ENCODE measurements at places on chromosomes 7 and 10.
A peak's percentile ranks its signal among the peaks of the same experiment; 100 is the strongest.

- no peak overlapping the region for H3K27ac ChIP-seq
- H3K4me3 ChIP-seq, result no peak overlapping the region
- no peak for DNase-seq
- H3K27me3 ChIP-seq, result peaks cover 3% of the 10 kb centered on the region
- no peaks in the 10 kb centered on the region for H3K36me3 ChIP-seq
These were observed 21.9 kb upstream of the GATAD1 start for GRCh38 chr7:92425311-92425947.

DNA sequence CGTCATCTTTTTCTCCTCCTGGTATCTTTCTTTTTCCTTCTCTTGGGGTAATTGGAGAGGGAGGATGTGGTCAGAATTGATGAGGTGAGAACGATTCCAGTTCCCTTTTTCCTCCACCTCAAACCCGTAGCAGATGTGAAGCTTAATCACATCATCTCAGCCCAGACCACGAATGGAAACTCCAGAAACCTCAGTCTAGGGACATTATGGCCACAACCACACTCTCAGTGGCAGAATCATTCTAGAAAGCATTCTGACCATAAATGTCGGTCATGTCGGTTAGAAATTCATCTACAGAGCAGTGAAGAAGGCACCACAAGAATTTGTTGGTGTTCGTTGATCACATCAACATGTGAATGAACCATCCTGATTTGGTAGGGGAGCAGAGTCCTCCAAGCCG lies 78.7 kb downstream of the GATA3 start:
- H3K27ac ChIP-seq, result no peak overlapping the region
- no peaks in the 10 kb centered on the region for H3K27me3 ChIP-seq
- no peak for DNase-seq
- H3K4me1 ChIP-seq, result peaks cover 13% of the 10 kb centered on the region
- no peaks in the 10 kb centered on the region for H3K36me3 ChIP-seq

- H3K36me3 ChIP-seq, result no peaks in the 10 kb centered on the region
- no peak overlapping the region for H3K4me3 ChIP-seq
- no peaks in the 10 kb centered on the region for H3K4me1 ChIP-seq
- H3K27me3 ChIP-seq, result no peaks in the 10 kb centered on the region
- H3K27ac ChIP-seq, result no peak overlapping the region
These were observed 79.3 kb downstream of the INSYN2A start for GRCh38 chr10:127117125-127117524.

DNA sequence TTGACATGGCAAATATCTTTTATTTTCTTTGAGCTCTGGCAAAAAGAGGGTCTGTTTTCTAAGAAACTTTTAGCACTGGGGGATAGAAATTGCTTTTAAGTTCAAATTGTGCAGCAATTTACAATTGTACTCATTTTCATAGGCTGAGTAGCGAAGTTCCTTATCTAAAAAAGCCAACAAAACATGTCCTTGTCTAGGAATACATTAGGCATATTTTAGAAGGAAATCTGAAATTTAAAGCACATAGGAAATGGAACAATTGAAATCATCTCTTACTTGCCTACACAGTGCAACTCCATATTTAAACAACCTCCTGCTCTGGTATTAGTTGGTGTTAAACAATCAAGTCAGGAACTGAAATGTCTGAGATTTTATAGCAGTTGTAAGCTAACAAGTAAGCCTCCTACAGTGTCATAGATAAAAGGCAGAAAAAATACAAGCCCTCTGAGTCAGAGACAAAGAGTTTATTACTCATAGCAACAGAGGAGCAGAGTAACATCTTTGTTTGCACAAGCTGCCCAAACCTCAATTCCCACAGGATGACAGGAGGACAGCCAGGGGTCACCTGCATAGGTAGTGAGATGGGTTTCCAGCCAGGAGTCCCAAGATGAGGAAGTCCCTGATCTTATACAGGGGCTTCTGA lies 280.2 kb upstream of the HGF start:
- no peak overlapping the region for H3K27ac ChIP-seq
- no peak overlapping the region for H3K4me3 ChIP-seq
- H3K4me1 ChIP-seq, result no peaks in the 10 kb centered on the region

GRCh38 chr10:122780391-122780790 lies 65.3 kb downstream of the CUZD1 start:
- H3K4me1 ChIP-seq, result no peaks in the 10 kb centered on the region
- H3K27ac ChIP-seq, result no peak overlapping the region
- H3K4me3 ChIP-seq, result no peak overlapping the region
- H3K36me3 ChIP-seq, result no peaks in the 10 kb centered on the region
- DNase-seq, result no peak

- no peaks in the 10 kb centered on the region for H3K36me3 ChIP-seq
- H3K4me1 ChIP-seq, result no peaks in the 10 kb centered on the region
- no peak overlapping the region for H3K27ac ChIP-seq
- H3K27me3 ChIP-seq, result no peaks in the 10 kb centered on the region
These were observed 15.8 kb downstream of the ADAP1 start for GRCh38 chr7:938546-939185.

DNA sequence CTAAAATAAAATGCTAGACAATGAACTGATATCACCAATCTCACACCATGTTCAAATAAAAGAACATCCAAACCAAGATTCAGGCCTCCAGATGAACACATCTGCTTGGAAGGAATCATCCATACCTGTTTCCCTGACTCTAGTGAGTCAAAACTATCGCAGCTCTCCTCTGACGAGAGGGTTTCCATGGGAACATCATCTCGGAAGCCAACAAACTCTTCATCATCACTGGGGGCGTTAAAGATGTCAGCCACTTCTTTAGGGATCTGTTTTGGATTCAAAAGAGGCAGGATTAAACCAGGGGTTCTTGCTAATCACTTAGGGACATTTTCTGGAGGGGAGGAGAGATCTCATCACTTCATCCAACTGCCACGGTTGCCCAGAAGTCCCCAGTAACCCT lies 29.1 kb downstream of the CDCA7L start:
- H3K27ac ChIP-seq, result no peak overlapping the region
- no peaks in the 10 kb centered on the region for H3K36me3 ChIP-seq
- H3K27me3 ChIP-seq, result no peaks in the 10 kb centered on the region

- DNase-seq, result no peak
- H3K27me3 ChIP-seq, result no peaks in the 10 kb centered on the region
- H3K4me1 ChIP-seq, result no peaks in the 10 kb centered on the region
- no peak overlapping the region for H3K4me3 ChIP-seq
- no peak overlapping the region for H3K27ac ChIP-seq
These were observed 35.8 kb upstream of the TMEM236 start for GRCh38 chr10:17716161-17716560.

- no peaks in the 10 kb centered on the region for H3K4me1 ChIP-seq
- no peaks in the 10 kb centered on the region for H3K36me3 ChIP-seq
- DNase-seq, result no peak
- H3K27me3 ChIP-seq, result no peaks in the 10 kb centered on the region
- peak within 1 kb of the TSS; percentile 4 for H3K27ac ChIP-seq
These were observed at the start of gene ASB13 for GRCh38 chr10:5666008-5666840. ASB13 (minus strand) TSS chr10:5666595; CDS start chr10:5666551, 44 bp downstream.

- no peak overlapping the region for H3K27ac ChIP-seq
- no peaks in the 10 kb centered on the region for H3K36me3 ChIP-seq
- H3K27me3 ChIP-seq, result no peaks in the 10 kb centered on the region
- no peak for DNase-seq
- H3K4me1 ChIP-seq, result peaks cover 7% of the 10 kb centered on the region
- H3K4me3 ChIP-seq, result no peak overlapping the region
These were observed 9.7 kb upstream of the PPP1R35 start for GRCh38 chr7:100446040-100446439.

DNA sequence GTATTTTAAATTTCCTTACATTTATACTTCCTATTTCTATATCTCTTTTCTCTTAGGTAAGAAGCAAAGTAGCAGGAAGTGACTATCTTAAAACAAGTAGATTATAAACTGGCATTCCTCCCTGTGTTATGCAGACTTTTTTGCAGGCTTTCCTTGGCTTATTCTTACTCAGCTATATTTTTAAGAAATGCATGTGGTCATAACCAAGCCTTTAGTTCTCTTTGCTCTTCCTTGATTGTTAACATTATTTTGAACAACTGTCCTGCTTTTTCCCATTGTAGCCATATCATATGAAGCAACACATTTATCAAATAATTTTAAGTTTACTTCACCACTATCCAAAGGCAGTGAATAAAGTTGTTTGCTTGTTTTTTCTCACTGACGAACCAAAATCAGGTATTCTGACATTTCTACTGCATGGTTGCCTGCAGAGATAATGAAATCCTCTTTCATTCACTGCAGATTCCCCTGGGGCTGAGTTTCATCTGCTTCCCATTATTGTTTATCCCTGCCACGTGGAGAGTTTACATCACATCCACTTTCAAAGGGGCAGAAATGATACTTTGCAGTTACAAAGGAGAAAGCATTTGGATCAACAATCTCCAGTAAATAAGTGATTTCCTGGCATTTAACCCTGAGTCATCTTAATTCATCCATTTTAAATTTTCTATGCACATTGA lies 389.9 kb upstream of the SEMA3C start:
- no peak overlapping the region for H3K4me3 ChIP-seq
- no peaks in the 10 kb centered on the region for H3K27me3 ChIP-seq

- H3K27ac ChIP-seq, result no peak overlapping the region
- no peaks in the 10 kb centered on the region for H3K36me3 ChIP-seq
- no peak overlapping the region for H3K4me3 ChIP-seq
- no peak for DNase-seq
These were observed 11.4 kb downstream of the BCAP29 start for GRCh38 chr7:107591421-107591820.

GRCh38 chr10:123597676-123598075 lies 68.5 kb upstream of the GPR26 start:
- no peak for DNase-seq
- H3K36me3 ChIP-seq, result no peaks in the 10 kb centered on the region
- no peaks in the 10 kb centered on the region for H3K4me1 ChIP-seq
- no peak overlapping the region for H3K27ac ChIP-seq

DNA sequence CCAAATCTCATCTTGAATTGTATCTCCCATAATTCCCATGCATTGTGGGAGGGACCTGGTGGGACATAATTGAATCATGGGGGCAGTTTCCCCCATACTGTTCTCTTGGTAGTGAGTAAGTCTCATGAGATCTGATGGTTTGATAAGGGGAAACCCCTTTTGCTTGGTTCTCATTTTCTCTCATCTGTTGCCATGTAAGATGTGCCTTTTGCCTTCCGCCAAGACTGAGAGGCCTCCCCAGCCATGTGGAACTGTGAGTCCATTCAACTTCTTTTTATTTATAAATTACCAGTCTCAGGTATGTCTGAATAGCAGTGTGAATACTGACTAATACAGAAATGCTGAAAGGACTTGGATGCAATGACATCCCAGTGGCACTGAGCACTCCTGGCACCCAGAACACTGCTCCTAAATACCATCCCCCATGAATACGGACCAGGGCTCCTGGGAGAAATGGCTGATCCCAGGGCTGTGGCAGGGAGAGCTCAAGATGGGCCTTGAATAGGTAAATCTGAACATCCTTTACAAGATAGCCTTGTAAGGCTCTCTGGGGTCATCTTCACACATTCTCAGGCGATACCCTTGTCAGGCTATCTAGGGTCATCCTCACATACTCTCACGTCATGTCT lies 19.4 kb downstream of the ZFAND2A start:
- H3K36me3 ChIP-seq, result no peaks in the 10 kb centered on the region
- DNase-seq, result no peak
- H3K27ac ChIP-seq, result no peak overlapping the region
- no peaks in the 10 kb centered on the region for H3K27me3 ChIP-seq
- peaks cover 11% of the 10 kb centered on the region for H3K4me1 ChIP-seq

DNA sequence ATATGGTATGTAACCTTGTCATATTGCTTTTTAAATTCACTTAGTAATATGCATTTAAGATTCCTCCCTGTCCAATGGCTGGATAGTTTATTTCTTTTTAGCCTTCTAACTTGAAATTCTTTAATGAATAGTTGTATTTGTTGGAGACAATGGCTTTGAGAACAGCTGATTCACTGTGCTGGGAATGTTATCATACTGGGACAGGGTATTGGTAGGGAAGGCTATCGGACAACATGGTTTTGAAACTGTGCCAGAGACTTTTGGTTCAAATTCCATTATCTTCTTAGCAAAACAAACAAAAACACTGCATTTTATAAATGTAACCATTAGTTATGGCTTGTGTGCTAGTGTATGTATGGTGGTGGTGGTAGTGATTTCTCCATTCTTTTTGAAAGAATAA lies 517.1 kb upstream of the ANKRD30A start:
- no peaks in the 10 kb centered on the region for H3K27me3 ChIP-seq
- H3K27ac ChIP-seq, result no peak overlapping the region
- DNase-seq, result no peak
- no peaks in the 10 kb centered on the region for H3K4me1 ChIP-seq
- no peaks in the 10 kb centered on the region for H3K36me3 ChIP-seq

- no peak for DNase-seq
- H3K4me3 ChIP-seq, result no peak overlapping the region
- no peaks in the 10 kb centered on the region for H3K4me1 ChIP-seq
- H3K27me3 ChIP-seq, result no peaks in the 10 kb centered on the region
- no peak overlapping the region for H3K27ac ChIP-seq
These were observed 172.0 kb downstream of the DGKI start for GRCh38 chr7:137674551-137675409.

- H3K27ac ChIP-seq, result no peak overlapping the region
- H3K36me3 ChIP-seq, result no peaks in the 10 kb centered on the region
- no peaks in the 10 kb centered on the region for H3K4me1 ChIP-seq
- DNase-seq, result no peak
- no peaks in the 10 kb centered on the region for H3K27me3 ChIP-seq
These were observed 49.3 kb upstream of the AGBL3 start for GRCh38 chr7:134936893-134937510.

GRCh38 chr10:92045641-92046106 lies 122.1 kb downstream of the BTAF1 start:
- no peak for DNase-seq
- H3K27ac ChIP-seq, result no peak overlapping the region
- H3K4me1 ChIP-seq, result no peaks in the 10 kb centered on the region
- no peaks in the 10 kb centered on the region for H3K27me3 ChIP-seq
- no peaks in the 10 kb centered on the region for H3K36me3 ChIP-seq

GRCh38 chr10:73251683-73252444 lies 580 bp downstream of the MRPS16 start:
- peaks cover 4% of the 10 kb centered on the region for H3K36me3 ChIP-seq
- H3K27me3 ChIP-seq, result no peaks in the 10 kb centered on the region
- peaks cover 9% of the 10 kb centered on the region for H3K4me1 ChIP-seq
- H3K4me3 ChIP-seq, result peak overlapping the region; percentile 97

- no peak overlapping the region for H3K4me3 ChIP-seq
- H3K36me3 ChIP-seq, result no peaks in the 10 kb centered on the region
- DNase-seq, result no peak
- H3K27me3 ChIP-seq, result no peaks in the 10 kb centered on the region
These were observed 135.5 kb upstream of the FRMD4A start for GRCh38 chr10:14466257-14466656.

- H3K27ac ChIP-seq, result no peak overlapping the region
- H3K4me3 ChIP-seq, result no peak overlapping the region
- no peaks in the 10 kb centered on the region for H3K27me3 ChIP-seq
- no peaks in the 10 kb centered on the region for H3K4me1 ChIP-seq
- no peak for DNase-seq
These were observed 709.7 kb downstream of the CNTNAP2 start for GRCh38 chr7:146826329-146826728.

DNA sequence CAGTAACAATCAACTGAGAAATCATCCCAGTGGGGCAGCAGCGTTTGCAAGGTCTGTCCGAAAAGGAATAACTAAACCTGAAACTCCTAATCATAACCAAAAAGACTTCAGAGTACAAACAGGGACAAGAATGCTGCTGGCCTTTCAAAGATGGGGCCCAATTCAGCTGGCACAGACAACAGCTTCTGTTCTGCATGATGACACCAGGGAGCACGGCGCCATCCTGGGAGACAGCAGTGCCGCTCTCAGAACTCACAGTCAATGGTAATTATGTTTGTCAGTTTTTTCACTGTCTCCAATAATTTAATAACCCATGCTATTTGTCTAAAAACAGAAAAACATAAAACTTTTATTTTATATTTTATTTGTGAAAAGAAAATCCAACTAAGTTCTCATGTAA lies 90.0 kb downstream of the LARP4B start:
- no peaks in the 10 kb centered on the region for H3K27me3 ChIP-seq
- DNase-seq, result no peak
- no peak overlapping the region for H3K4me3 ChIP-seq
- peaks cover 56% of the 10 kb centered on the region for H3K36me3 ChIP-seq

Measured in effector memory CD4-positive, alpha-beta T cell (primary cell).